ENCODE measurements at places on chromosomes 5 and 9.
A peak's percentile ranks its signal among the peaks of the same experiment; 100 is the strongest.

DNA sequence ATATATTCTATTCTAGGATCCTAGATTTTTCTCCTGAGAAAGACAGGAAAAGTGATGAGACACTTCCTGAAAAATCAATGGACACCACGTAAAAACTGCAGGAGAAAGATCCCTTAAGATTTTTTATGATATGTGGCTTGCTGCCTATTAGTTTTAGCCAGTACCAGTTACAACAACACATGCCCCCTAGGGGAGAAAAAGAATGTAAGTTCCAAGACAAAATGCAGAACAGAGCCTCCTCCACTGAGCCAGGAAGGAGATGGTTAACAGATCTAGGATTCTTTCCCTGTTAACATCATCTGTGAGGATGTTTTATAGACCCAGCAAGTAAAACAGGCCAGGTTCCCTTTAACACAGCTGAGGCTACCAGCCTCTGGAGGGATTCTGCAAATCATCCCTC lies 574.7 kb downstream of the TLE4 start:
- H3K27ac ChIP-seq = no peak overlapping the region
- no peaks in the 10 kb centered on the region for H3K27me3 ChIP-seq
- H3K4me1 ChIP-seq = no peaks in the 10 kb centered on the region
- no peak overlapping the region for H3K4me3 ChIP-seq
- DNase-seq = no peak

- H3K4me1 ChIP-seq = no peaks in the 10 kb centered on the region
- no peaks in the 10 kb centered on the region for H3K36me3 ChIP-seq
- no peak overlapping the region for H3K4me3 ChIP-seq
- no peak overlapping the region for H3K27ac ChIP-seq
- H3K27me3 ChIP-seq = no peaks in the 10 kb centered on the region
- no peak for DNase-seq
Observed at GRCh38 chr5:117588611-117589010, 1014.0 kb upstream of the SEMA6A start.

DNA sequence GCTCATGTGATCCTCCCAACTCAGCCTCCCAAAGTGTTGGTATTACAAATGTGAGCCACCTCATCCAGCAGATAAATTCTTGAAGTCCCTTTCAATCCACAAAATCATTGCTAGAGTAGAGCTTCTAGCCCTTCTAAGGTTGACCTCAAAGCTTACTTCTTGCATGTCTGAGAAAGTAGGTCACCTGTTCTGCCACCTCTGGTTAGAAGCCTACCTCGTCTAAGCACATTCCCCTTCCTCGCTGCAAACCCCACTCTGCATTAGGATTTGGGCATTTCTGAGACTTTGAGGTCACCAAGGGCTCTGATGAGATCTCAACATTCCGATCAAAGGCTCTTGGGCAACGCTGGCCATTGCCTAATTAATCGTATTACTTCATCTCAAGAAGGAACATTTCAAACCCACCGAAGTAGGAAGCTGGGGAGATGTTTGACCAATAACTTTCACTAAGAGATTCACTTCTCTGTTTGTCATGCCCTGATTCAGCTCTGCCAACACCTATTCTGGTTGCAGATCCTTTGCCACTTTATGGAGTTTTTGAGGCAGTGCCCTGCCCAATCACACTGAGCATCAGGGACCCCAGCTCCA lies 8.6 kb downstream of the ADAM19 start:
- H3K27me3 ChIP-seq = no peaks in the 10 kb centered on the region
- H3K4me3 ChIP-seq = peak overlapping the region; percentile 51
- peaks cover 88% of the 10 kb centered on the region for H3K36me3 ChIP-seq
- DNase-seq = no peak
- no peak overlapping the region for H3K27ac ChIP-seq
- peaks cover 68% of the 10 kb centered on the region for H3K4me1 ChIP-seq

DNA sequence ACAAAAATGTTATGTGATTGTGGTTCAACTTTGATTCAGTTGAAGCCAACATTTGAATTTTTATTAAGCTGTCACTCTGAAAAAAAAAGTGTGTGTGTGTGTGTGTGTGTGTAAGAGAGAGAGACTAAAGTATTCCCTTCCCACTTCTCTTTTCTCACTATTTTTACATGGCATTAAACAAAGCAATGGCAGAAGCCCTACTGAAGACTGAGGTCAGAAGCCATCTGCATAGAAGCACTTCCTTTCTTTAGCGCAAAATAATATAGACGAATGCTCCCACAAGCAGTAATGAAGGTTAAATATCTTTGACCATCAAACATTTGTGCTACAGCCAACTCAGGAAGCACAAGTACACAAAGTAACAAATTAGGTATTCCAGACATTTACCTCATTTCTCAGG lies 540.5 kb downstream of the KCTD16 start:
- no peak for DNase-seq
- H3K4me3 ChIP-seq = no peak overlapping the region
- H3K27me3 ChIP-seq = no peaks in the 10 kb centered on the region
- H3K27ac ChIP-seq = no peak overlapping the region

DNA sequence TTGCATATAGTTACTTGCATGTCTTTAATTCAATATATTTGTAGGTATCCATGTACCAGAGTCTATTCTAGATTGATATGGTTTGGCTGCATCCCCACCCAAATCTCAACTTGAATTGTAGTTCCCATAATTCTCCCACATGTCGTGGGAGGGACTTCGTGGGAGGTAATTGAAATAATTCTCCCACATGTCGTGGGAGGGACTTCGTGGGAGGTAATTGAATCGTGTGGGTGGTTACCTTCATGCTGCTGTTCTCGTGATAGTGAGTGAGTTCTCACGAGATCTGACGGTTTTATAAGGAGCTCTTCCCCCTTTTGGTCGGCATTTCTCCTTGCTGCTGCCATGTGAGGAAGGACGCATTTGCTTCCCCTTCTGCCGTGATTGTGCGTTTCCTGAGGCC lies 16.5 kb downstream of the FBXL7 start:
- no peak overlapping the region for H3K4me3 ChIP-seq
- no peak for DNase-seq
- no peaks in the 10 kb centered on the region for H3K4me1 ChIP-seq
- H3K36me3 ChIP-seq = no peaks in the 10 kb centered on the region
- no peak overlapping the region for H3K27ac ChIP-seq

GRCh38 chr5:56908942-56909293 lies 478 bp upstream of the SETD9 start:
- peak overlapping the region; percentile 91 for H3K4me3 ChIP-seq
- H3K36me3 ChIP-seq = peaks cover 3% of the 10 kb centered on the region
- no peak for DNase-seq
- peak overlapping the region; percentile 81 for H3K27ac ChIP-seq
- H3K27me3 ChIP-seq = peaks cover 18% of the 10 kb centered on the region

DNA sequence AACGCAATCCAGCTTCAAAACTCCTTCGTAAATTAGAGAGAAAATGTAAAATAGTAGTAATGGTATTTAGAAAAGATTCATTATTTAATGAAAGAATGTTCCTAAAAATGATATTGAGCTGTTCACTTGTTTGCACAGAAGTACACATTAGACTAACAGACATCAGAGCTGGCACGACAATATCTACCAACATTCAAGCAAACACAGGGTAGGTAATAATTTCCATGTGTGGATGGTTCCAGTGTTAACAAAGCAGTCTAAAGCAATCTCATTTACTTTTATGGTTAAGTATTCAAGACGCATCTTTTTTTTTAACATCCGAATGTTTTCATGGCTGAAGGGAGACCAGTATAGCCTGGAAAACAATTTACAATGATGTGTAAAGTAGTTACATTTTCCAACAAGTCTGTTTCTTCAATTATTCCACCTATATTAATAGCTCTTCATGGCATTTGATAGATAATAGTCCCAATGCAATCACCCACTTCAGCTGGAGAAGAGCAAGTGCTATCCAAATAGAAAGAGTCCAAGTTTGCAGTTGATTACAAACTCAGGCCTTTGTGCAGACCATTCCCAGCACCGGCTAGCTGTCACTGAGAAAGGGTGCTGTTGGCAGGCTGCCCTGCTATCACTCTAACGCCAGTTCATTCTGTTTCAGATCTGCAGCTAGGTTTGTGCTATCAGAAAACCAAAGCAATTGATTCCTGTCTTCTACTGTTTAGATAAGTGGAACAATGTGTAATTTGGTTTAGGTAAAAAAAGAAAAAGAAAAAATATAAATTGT lies 458.8 kb downstream of the DTWD2 start:
- H3K27me3 ChIP-seq = no peaks in the 10 kb centered on the region
- no peaks in the 10 kb centered on the region for H3K4me1 ChIP-seq
- H3K36me3 ChIP-seq = no peaks in the 10 kb centered on the region

DNA sequence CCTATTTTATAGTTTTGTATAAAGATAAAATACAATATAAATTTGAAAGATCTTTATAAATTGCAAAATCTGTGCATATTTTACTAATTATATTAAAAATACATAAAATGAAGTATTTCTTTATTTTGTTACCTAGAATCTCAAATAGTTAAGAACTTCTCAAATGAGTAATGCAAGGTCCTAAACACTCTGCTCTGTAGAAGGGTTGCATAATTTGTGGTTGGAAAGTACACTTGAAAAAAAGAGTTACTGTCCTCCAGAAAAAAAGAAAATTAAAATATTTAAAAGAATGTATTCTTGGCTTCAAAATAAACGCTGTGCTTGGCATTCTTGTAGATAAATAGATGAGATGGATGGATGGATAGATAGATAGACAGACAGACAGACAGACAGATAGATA lies 428.8 kb upstream of the CDH6 start:
- no peak for DNase-seq
- no peaks in the 10 kb centered on the region for H3K27me3 ChIP-seq
- no peaks in the 10 kb centered on the region for H3K4me1 ChIP-seq
- H3K4me3 ChIP-seq = no peak overlapping the region
- no peak overlapping the region for H3K27ac ChIP-seq

DNA sequence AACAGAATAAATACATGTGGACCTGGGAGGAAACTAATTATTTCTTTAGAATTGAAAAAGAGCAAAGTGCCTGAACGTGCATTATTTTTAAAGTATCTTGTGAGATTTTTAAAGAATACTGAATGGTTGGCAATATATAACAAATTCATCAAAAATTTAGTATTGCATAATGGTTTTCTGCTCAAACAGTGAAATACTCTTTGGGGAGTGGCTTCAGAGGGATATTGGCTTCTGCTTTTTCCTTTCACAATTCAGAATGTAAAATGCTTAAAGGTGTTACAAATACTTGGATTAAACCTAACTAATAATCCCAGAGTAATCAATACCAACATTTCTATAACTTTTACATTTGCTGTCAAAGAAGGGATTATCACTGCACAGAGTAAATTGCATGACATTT lies 379.3 kb upstream of the CHD1 start:
- H3K4me1 ChIP-seq = no peaks in the 10 kb centered on the region
- no peaks in the 10 kb centered on the region for H3K27me3 ChIP-seq
- no peaks in the 10 kb centered on the region for H3K36me3 ChIP-seq
- H3K27ac ChIP-seq = no peak overlapping the region
- no peak for DNase-seq

DNA sequence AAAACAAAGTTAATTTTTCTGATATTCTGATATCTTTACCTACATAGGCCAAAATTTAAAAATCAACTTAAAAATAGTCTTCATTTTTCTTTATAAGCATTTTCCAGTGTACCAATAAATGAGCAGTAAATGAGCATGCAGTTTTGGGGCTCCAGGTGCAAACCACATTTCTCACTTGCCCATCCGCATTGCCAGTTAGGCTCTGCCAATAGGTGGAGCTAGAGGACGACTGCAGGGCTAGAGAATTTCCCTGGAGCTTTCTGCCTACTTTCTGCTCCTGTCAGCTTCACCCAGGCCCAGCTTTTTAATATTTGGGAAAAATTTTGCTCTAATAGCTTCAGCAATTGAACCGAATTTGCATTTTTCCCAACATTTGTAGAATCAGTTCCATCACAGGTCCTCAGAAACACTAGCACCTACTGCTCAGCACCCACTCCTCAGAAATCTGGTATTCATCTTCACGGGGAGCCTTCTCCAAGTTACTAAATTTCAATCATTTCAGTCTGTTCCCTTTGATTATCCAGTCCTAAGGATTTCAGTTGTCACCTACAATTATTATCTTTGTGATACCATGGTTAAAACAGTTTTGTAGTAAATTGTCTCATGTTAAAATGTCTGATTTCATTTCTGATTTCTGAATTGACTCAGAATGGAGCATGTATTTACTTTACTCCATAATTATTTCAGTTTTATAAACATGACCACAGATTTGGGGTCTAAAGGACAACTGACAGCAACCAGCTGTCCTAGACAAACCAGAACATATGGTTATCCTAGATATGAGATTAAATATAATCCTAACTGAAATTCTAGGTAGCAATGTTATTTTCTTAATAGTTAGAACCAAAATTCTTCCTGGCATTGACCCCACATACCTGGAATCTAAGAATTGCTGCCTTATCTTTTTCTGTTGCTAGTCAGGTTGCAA lies 104.6 kb upstream of the FAM174A start:
- no peak overlapping the region for H3K4me3 ChIP-seq
- peaks cover 7% of the 10 kb centered on the region for H3K27me3 ChIP-seq
- H3K4me1 ChIP-seq = no peaks in the 10 kb centered on the region
- no peaks in the 10 kb centered on the region for H3K36me3 ChIP-seq
- no peak overlapping the region for H3K27ac ChIP-seq

GRCh38 chr5:102794047-102794446 lies 38.9 kb downstream of the PAM start:
- DNase-seq = no peak
- H3K4me3 ChIP-seq = no peak overlapping the region
- H3K36me3 ChIP-seq = no peaks in the 10 kb centered on the region
- peaks cover 4% of the 10 kb centered on the region for H3K27me3 ChIP-seq

DNA sequence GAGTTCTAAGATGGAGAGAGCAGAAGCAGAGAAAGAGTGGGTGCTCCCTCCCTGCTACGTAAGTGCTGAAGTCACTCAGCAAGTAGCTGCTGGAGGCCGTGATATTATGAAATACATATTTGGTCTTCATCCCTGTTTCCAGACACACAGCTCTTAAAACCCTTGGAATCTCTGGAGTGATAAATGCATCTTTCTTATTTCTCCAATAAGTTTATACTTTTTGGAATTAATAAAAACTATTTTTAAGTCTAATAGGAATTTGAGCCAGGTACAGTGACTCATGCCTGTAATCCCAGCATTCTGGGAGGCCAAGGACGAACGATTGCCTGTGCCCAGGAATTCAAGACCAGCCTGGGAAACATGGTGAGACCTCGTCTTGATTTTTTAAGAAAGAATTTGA lies 60.6 kb downstream of the AUH start:
- peaks cover 37% of the 10 kb centered on the region for H3K36me3 ChIP-seq
- H3K27me3 ChIP-seq = no peaks in the 10 kb centered on the region
- peaks cover 32% of the 10 kb centered on the region for H3K4me1 ChIP-seq

- peaks cover 55% of the 10 kb centered on the region for H3K36me3 ChIP-seq
- no peak overlapping the region for H3K27ac ChIP-seq
- no peak overlapping the region for H3K4me3 ChIP-seq
- no peaks in the 10 kb centered on the region for H3K4me1 ChIP-seq
Observed at GRCh38 chr9:32483343-32483742, 42.7 kb downstream of the RIGI start.

DNA sequence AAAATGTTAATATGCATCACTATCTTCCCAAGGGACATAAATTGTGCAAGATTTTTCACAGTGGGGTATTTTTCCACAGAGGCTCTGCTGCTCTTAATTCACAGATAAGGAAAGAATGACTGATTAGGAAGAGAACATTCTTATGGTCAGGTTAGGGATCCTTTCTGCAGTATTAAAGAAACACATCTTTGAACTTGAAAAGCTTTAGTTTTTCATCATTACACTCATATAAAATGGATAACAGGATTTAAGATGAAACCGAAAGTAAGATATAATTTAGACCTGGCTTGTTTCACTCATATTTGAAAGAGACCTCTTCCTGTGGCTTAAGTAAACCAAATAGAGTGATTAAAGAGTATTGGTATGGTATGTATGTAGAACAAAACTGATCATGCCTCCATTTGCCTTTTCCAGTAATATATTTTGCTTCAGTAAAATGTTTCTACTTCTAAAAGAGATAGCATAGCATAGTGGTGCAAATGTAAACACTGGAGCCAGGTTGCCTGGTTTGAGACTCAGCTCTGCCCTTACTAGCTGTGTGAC lies 160.0 kb downstream of the PRR16 start:
- H3K27me3 ChIP-seq = no peaks in the 10 kb centered on the region
- H3K4me3 ChIP-seq = no peak overlapping the region
- H3K27ac ChIP-seq = no peak overlapping the region
- no peaks in the 10 kb centered on the region for H3K36me3 ChIP-seq
- peaks cover 2% of the 10 kb centered on the region for H3K4me1 ChIP-seq
- no peak for DNase-seq

All from T-helper 2 cell treated with Interferon-gamma antibody and Interleukin-4, amounts not matched to agents 5 μg/mL and 100 μg/mL, for 36 hours (primary cell).